CD4-positive, alpha-beta T cell treated with Interleukin-2 at 100 ng/mL for 4 hours (primary cell): ENCODE measurements at places on chromosomes 13 and 19.

GRCh38 chr13:113995051-113995601, 21.2 kb upstream of the C13orf46 start:
- DNase-seq, result no peak

DNA sequence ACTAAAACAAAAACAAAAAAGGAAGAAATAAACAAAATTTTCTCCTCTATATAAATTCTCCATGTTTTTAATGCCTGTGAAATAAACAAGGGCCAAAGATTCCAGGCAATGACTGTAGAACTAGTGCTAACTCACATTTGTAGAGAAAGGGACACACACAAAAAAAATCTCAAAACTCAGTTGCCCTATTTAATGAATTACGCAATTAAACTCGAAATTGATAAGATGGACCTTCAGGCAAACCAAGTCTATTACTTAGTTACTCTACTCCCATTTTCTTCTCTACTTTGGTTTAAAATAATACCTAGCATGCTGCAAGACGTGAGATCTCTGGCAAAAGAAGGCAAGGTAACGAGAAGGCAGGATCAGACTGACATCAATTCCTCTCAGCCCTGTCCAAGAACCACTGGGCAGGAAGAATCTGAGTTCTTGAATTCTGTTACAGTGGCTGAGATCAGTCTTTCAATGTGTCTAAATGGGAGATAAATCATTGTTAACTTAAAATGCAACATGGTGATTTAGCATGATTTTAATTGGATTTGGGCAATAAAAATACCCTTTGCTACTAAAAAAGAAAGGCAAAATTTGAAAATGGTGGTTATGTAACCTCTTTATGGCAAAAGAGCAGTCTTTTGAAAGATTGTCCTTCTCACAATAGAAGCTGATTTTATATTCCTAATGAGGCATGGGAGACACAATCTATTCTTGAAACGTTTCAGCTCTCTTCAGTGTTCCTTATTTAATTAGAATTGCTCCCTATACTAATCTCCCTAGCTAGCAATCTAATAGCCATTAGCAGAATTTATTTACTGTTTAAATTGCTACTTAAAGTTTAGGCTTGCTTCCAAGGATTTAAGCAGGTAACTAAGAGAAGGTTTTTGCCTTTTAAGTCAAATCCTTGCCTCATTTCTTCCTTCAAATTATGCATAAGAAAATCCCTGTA, 25.9 kb downstream of the SPRY2 start:
- DNase-seq, result no peak

DNA sequence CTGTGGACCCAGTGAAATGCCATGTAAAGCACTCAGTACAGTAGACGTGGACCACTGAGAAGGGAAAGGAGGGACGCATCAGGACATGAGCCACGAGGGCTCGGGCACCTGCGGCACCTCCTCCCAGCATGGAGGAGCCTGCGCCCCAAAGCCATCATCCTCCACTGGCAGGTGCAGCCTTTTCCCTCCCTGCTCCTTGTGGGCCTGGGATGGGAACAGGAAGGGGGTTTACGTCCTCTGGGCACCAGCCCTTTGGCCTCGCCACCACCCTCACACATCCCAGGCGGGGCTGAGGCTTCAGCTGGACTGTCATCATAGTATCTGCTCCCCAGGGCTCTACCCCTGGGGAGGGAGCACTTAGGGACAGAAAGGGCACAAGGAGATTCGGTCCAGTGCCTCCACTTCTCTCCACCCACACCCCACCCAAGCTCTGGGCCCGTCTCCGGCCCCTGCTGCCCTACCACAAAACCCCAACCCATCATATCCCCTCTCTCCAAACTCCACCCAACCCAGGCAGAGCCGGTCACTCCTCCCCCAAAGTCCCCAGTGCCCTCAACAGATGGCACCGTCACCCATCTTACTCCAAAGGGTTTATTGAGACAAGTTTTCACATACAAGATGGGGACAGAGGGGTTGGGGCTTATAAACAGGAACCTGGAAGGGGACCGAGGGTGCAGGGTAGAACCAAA, 2.2 kb upstream of the PRKD2 start:
- DNase-seq, result no peak

- no peak for DNase-seq
Observed at GRCh38 chr13:84845907-84846619, 953.2 kb downstream of the SLITRK6 start.

DNA sequence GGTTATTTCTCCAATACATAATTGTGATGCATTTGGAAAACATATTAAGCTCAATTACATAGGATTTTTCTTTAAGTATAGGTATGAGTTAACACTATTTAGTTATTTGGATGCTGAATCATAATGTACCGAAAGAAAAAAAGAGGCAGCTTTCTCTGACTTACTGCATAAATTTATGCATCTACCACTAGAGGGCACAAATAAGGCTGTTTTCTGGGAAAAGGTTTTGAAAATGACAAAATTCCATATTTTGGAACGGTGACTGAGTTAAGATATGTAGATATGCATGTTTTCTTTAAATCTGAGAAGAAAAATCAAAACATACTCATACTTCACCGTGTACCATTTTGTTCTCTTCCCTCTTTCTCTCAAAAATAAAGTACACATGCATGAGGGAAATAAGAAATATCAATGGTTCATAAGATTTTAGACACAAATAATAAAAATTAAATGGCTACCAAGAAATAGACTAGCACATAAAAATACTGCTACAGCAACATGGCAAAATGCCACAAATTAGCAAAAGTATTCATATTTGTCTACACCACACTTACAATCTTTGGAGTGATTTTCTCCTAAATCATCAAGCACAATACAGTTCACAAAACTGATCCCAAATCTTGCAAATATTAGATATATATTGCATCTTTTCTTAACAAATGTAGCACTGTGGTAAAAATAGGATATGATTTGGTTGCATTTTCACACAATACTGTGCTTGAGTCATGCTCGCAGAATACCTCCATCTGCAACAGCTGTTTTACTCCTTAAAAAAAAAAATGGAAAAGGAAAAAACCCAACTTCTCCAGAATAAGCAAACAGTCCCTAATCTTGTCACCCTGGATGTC, 260.0 kb downstream of the FGF14 start:
- DNase-seq, result no peak

DNA sequence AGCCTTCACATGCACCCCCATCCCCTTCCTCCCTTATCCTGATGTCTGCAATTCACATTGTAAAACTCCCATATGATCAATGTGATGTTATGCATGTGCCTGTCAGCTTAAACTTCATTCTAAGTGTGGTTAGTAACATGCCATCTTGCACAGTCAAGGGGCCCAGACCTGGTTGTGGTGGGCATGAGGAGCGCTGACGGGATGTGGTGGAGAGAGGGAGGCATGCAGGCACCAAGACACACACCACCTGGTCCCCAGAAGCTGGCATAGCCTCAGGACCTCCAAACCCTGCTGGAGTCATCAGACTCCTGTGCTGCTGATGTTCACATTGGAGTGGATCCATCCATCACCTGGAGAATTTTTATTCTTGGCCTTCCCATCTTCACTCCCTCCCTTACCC, 90.5 kb upstream of the ABCC4 start:
- no peak for DNase-seq

DNA sequence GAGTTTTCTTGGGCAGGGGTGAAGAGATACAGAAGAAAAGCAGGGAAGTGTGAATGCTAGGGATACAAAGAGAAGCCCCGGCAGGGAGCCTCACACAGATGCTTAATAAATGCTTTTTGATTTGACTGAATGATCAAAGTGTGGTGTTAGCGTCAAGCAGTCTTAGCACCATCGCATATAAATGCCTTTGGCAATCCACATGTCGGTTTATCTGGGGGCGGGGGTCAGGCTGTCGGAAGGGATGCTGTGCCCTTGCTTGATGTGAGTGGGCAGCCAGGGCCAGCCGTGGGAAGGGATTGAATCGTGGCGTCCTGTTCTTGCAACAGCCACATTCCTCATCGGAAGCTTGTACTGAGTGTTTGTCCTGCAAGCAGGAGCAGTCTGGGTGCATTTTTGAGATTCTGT, 173.1 kb downstream of the LACC1 start:
- DNase-seq, result no peak

DNA sequence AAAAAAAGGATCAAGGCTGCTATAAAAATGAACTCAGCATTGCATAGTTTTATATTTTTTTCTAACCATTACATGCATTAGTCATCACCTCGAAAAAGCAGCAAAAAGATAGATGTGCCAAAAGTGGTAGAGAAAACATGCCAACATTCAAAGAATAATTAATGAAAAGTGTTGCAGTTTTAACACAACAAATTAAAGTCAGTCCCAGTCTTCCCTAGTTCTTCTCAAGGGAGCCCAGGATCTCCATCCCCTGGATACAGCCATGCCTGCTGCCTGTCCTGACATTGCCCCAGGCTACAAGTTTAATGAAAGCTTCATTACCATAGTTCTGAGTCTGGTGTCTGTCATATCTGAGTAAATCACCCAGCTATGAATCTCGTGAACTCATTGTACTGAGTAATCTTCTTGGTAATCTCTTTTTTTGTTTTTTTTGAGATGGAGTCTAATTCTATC, 116.6 kb upstream of the KLF12 start:
- DNase-seq, result no peak

DNA sequence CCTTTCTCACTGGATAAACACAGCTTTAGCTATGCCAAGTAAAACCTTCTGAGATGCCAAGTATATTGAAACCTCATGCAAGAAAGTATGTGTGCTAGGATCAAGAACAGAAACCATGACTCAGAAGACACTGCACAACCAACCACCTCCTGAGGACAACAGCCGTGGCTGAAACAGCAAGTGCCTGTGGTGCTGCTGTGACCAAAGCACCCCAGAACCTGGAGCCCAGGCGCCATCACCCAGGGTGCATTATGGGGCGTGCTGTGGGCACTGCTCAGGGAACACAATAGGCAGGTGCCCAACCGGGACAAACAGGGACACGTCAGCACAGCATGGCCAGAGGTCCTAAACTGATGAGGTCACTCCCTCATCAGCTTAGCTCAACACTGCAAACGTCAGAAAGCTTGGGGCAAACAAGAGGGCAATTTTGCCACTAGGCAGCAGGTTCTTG, 101.3 kb upstream of the SLC15A1 start:
- no peak for DNase-seq

DNA sequence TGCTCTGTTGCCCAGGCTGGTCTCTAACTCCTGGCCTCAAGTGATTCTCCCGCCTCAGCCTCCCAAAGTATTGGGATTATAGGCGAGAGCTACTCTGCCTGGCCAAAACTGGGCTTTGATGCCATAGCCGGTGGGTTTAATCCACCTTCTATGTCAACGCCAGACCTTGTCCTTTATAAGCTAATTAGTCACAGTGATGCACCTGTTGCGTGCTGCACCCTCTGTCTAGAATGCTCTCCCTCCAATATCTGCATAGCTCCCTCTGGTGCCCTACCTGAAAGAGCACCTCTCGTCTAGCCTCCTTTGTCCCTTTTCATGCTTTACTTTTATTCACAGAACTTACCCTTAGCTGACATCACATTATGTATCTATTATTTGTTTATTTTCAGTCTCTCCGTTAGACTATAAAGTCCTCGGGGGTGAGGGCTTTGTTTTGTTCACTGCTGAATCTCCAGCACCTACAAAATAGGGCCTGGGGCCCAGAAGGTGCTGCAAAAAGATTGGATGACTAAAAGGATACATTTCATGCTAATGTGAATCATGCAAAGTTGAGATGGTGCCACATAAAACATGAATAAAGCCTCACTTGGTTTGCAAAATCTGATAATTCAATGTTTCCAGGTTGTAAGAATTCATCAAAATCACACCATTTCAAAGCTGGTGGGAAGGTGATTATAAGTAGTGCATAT, 148.1 kb downstream of the USP12 start:
- no peak for DNase-seq

- DNase-seq, result peak; percentile 76
Observed at GRCh38 chr19:2636897-2637683, 65.4 kb downstream of the GNG7 start.

DNA sequence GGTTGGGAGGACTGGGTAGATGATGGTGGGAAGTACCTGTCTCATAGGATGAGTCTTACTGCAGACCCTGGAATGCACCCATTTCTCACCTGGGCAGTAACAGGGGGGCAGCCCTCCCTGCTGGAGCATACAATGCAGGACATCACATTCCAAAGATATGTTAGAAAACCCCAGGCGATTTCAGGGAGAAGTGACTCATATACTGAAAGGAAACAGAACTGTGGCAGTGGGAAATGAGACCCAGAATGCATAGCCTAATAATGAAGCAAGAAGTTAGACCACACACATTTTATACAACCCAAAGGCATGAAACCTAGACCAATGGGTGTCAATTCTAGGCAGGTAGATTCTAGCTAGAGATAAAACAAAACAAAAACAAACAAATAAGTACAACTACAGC, 402.7 kb downstream of the IRS2 start:
- no peak for DNase-seq

GRCh38 chr13:83880275-83881139, 1.8 kb downstream of the SLITRK1 start:
- no peak for DNase-seq

DNA sequence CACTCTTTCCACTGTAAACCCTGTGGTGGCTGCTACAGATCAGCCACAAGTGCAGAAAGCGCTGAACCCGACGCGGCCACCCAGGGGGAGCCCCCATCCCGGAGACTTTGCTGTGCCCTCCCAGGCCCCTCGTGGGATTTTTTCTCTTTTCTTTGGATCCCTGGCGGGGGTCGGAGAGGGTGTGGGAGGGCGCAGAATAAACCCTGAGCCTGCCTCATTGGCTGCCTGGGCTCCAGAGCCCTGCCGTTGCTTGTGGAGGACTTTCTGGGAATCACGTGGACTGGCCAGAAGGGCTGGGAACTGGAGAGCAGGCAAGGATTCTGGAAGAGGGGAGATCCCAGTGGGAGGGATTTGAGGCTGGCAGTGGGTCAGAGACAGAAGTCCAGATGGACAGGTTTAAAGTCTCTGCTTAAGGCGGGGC, 24.9 kb downstream of the GADD45B start:
- no peak for DNase-seq

- DNase-seq, result no peak
Observed at GRCh38 chr13:79349011-79349410, 57.0 kb downstream of the RBM26 start.

DNA sequence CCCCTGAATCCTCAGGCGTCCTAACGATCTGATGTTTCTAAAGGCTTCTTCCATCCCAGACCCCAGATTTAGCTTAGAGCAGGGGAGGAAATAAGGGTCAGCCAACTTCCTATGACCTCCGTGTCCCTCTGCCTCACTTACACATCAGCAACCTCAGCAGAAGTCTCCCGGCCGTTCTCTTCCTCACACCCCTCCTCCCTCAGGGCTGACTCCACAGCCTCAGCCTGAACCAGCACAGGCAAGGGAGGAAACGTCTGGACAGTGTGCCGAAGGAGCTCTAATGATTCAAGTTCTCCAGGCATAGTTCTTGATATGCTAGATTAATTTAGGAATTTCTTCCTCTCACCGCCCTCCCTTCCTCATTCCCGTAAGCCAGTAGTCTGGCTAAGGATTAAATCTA, 121.4 kb downstream of the NUFIP1 start:
- DNase-seq, result no peak
